ENCODE measurements at places on chromosomes 13 and 19. TPM values are rescaled to one million over a fixed set of nuclear protein-coding genes. Genes with fewer than 3 reads are reported as not detected.

DNA sequence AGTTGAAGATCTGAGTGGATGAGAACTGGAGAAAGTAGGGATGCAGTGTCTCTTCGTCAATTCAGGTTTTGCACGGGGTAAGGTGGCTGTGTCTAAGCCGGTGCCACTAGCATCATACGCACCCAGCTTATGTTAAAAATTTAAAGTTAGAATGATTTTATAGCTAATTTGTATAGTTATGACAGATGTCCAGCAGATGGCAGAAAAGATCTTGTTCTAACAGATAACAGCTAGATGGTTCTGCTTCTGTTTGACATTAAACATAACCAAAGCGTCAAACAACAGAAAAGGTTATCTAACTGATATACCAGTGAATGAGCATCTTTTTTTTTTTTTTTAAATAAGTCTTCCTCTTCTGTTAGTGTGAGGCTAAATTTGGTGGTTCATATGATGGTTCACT, 18.8 kb upstream of the EDDM13 start:
- H3K27me3 ChIP-seq = no peaks in the 10 kb centered on the region
- no peak overlapping the region for H3K27ac ChIP-seq
- H3K4me1 ChIP-seq = no peaks in the 10 kb centered on the region
- no peaks in the 10 kb centered on the region for H3K36me3 ChIP-seq

DNA sequence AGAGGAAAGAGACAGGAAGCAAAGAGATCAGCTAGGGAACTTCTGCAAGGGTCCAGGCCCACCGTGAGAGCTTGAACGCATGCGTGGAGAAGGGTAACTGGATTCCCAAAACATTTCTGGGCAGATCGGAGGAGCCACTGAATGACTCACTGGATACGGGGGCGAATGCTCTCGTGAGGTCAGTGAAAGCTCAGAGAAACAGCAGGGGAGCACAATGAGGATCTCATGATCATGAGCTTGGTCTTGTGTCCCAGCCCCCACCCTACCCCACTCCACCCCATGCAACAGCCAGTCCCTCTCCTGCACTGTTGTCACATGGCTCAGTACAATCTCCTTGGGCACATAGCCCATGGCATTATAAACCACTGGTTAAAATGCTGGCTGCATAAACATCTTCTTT, 40.6 kb downstream of the DCLK1 start:
- no peak overlapping the region for H3K27ac ChIP-seq
- no peaks in the 10 kb centered on the region for H3K4me1 ChIP-seq
- no peak for DNase-seq
- H3K36me3 ChIP-seq = no peaks in the 10 kb centered on the region
- H3K4me3 ChIP-seq = no peak overlapping the region

GRCh38 chr19:29858000-29858596, 46.3 kb downstream of the CCNE1 start:
- H3K27ac ChIP-seq = no peak overlapping the region
- no peaks in the 10 kb centered on the region for H3K36me3 ChIP-seq
- no peak for DNase-seq
- no peaks in the 10 kb centered on the region for H3K27me3 ChIP-seq

GRCh38 chr13:97417698-97418097, 16.3 kb upstream of the RAP2A start:
- H3K27ac ChIP-seq = no peak overlapping the region
- no peaks in the 10 kb centered on the region for H3K36me3 ChIP-seq
- no peaks in the 10 kb centered on the region for H3K27me3 ChIP-seq
- peaks cover 5% of the 10 kb centered on the region for H3K4me1 ChIP-seq

GRCh38 chr19:8615813-8616596, 5.5 kb upstream of the ADAMTS10 start:
- H3K36me3 ChIP-seq = no peaks in the 10 kb centered on the region
- H3K4me1 ChIP-seq = no peaks in the 10 kb centered on the region
- no peak overlapping the region for H3K27ac ChIP-seq
- H3K27me3 ChIP-seq = no peaks in the 10 kb centered on the region
- H3K4me3 ChIP-seq = no peak overlapping the region
- DNase-seq = peak; percentile 79

GRCh38 chr19:5988517-5989387, 10.8 kb upstream of the RANBP3 start:
- peaks cover 3% of the 10 kb centered on the region for H3K36me3 ChIP-seq
- no peak for DNase-seq
- H3K4me1 ChIP-seq = no peaks in the 10 kb centered on the region
- H3K27me3 ChIP-seq = no peaks in the 10 kb centered on the region
- H3K27ac ChIP-seq = no peak overlapping the region

DNA sequence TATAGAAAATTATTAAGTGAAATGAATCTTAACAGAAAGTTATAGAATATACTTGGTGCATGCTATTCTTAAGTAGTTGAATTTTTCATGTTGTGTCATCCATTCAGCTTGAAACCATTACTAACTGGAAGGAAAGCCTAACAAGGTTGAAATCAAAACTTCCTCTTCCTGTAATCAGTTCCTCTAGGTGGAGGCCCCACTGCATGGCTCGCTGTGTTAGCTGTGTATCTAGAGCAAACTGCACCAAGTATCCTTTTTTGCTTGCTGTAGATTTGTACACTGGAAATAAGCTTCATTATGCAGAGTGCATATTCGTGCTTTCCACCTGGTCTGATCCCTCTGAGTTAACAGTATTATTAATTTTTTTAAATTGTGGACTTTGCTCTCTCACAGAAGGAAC, 1146.1 kb downstream of the EFNB2 start:
- H3K4me1 ChIP-seq = no peaks in the 10 kb centered on the region
- no peak overlapping the region for H3K4me3 ChIP-seq
- H3K36me3 ChIP-seq = no peaks in the 10 kb centered on the region
- H3K27me3 ChIP-seq = no peaks in the 10 kb centered on the region
- H3K27ac ChIP-seq = no peak overlapping the region
- DNase-seq = no peak

DNA sequence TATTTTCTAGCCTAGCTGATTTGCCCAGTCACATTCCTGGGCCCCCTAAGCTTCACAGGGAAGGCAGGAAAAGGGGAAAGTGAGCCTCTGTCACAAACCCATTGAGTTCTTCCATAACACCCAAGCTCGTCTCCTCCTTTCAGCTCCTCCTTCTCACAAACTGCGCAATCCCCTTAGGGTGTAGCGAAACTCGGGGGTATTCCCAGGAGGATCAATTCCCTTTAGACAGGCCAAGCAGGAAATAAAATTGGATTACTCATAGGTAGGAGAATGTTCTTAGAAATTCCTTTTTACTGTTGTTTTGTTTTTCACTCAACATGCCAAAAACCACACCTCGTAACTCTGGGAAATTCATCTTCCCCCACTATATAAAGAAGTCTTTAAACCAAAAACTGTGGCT, 139.3 kb downstream of the IRS2 start:
- no peak overlapping the region for H3K27ac ChIP-seq
- H3K36me3 ChIP-seq = no peaks in the 10 kb centered on the region
- H3K4me3 ChIP-seq = no peak overlapping the region
- no peaks in the 10 kb centered on the region for H3K27me3 ChIP-seq
- no peak for DNase-seq
- H3K4me1 ChIP-seq = no peaks in the 10 kb centered on the region

DNA sequence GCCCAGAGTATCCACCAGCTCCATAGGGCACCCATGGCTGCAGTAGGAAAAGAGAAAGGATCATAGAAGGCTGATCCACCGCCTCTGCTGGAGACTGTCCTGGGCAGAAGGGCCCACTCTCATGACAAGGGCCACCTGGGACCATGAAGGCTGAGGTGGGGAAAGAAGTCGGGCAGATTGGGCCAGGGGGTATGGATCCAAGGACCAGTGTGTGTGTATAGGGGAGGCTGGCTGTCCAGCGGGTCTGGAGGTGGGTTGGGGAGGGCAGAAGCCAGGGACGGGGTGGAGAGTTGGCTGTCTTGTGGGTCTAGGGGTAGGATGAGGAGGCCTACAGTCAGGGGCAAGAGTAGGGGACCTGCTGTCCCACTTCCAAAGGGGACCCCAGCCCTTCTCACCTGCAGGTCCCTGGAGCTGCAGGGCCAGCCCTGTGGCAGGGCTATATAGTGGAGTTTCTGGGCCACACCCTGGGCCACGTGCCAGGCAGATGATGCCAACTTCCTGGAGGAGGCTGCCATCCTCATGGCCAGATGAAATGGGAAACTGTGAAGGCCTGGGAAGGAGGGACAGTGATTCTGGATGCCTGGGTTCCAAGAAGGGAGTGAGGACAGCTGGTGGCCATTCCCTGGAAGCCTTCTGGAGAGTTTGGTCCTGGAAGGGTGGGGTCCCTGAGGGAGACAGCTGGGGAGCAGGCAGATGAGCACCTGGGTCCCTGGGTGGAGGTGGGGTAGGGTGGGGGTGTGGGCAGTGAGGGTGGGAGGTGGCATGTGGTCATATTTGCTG, at the start of gene FCGBP:
TSS of gene FCGBP (minus strand) at position 51 of the 780 bp plus-strand sequence.
- H3K4me3 ChIP-seq = no peak within 1 kb of the TSS
- no peaks in the 10 kb centered on the region for H3K4me1 ChIP-seq
- no peak for DNase-seq
- no peak within 1 kb of the TSS for H3K27ac ChIP-seq
- H3K36me3 ChIP-seq = no peaks in the 10 kb centered on the region
- H3K27me3 ChIP-seq = no peaks in the 10 kb centered on the region

DNA sequence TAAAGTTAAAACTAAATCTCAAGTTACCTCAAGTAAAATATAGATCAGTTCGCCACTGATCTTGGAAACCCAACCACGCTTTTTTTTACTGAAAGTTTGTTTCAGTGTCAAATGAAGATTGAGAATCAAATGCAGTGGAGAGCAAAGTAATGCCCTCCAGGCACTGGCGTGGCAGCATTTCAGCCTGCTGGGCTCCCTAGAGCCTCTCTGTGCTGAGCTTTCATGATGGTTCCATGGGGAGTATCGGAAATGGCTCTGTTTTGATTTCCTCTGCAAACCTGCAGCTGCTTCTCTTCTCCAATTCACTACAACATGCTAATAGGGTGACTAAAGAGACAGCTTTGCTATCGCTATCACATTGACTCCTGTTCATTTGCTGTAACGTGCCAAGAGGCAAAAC, 141.6 kb downstream of the FGF14 start:
- H3K27ac ChIP-seq = no peak overlapping the region
- no peaks in the 10 kb centered on the region for H3K36me3 ChIP-seq
- H3K4me3 ChIP-seq = no peak overlapping the region
- H3K4me1 ChIP-seq = no peaks in the 10 kb centered on the region
- no peaks in the 10 kb centered on the region for H3K27me3 ChIP-seq
- no peak for DNase-seq

GRCh38 chr19:55132453-55133129, 15.2 kb upstream of the PPP1R12C start:
- H3K27ac ChIP-seq = no peak overlapping the region
- H3K4me1 ChIP-seq = no peaks in the 10 kb centered on the region
- peaks cover 4% of the 10 kb centered on the region for H3K36me3 ChIP-seq
- no peaks in the 10 kb centered on the region for H3K27me3 ChIP-seq
- no peak overlapping the region for H3K4me3 ChIP-seq

DNA sequence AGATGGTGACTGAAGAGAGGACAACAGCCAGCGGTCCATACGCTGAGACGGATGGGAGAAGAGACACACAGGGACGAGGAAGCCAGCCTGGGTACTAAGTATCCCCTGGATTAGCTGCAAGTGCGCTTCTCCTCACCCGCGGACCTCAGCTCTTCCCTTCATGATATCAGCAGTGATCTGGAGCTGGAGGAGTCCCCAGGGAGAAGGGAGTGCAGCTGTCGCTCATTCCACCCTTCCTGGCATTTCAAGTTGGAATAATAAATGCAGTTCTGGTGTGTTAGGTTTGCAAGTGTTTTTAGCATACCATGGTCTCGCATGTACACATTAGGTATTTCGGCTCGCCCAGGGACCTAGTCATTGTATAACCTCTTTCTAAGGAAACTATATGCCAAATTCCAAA, 88.5 kb upstream of the C1QTNF9B start:
- H3K27me3 ChIP-seq = no peaks in the 10 kb centered on the region
- no peak for DNase-seq
- no peak overlapping the region for H3K27ac ChIP-seq
- no peaks in the 10 kb centered on the region for H3K36me3 ChIP-seq

- no peaks in the 10 kb centered on the region for H3K4me1 ChIP-seq
- H3K27me3 ChIP-seq = no peaks in the 10 kb centered on the region
- no peak overlapping the region for H3K27ac ChIP-seq
- H3K4me3 ChIP-seq = no peak overlapping the region
- DNase-seq = no peak
These were observed 8.1 kb upstream of the CYP2F1 start for GRCh38 chr19:41106177-41106576.

DNA sequence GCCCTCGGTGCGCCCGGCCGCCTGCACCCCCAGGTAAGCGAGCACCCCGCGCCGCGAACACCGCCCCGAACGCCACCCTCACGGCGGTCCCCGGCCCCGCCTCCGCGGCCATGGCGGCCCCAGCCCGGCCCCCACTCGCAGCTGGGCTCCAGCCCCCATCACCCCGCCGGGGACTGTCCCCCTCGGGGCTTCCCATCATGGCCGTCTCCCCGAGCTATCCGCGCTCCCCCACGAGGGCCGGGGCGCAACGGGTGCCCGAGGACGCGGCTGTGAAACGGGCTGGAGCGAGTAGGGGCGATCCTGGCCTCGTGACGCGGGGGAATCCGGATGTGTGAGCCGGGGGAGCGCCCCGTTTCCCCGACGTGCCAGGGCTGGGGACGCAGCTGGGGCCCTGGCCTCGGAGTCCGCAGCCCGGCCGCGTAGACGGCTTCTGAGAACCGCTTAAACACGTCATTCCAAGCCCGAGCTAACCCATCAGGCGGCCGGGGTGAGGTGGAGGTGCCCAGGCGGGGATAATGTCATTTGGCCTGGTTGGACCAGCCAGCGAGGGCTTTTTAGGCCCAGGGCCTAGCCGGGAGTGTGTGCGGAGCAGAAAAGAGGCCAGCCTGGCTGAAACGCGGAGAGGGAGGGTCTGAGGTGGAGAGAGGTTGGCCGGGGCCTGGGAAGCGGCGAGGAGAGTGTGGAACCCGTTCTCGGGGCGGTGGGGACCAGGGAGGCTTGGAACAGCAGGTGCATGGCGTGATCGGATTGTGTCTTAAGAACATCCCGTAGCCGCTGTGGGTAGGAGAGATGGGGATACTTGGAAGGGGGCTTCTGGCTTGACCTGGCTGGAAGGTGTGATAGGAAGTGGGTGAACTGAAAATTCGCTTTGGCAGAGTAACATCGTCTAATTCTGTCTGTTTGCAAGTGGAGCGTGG, 550 bp downstream of the CERS4 start:
- no peaks in the 10 kb centered on the region for H3K36me3 ChIP-seq
- peak overlapping the region; percentile 85 for H3K27ac ChIP-seq
- H3K27me3 ChIP-seq = no peaks in the 10 kb centered on the region

The PNMA8B gene
- 1.0 TPM for total RNA-seq

The RUBCNL gene
- 0.59 TPM for total RNA-seq

The C19orf81 gene
- 4.6 TPM for total RNA-seq

The PGLYRP1 gene
- not detected for total RNA-seq

The TMEM238 gene
- not detected for total RNA-seq

The COL4A1 gene
- 140 TPM for total RNA-seq

The CERS4 gene
- 20.5 TPM for total RNA-seq

The HSD17B14 gene
- total RNA-seq = 3.7 TPM

The LMTK3 gene
- total RNA-seq = 1.3 TPM

The GAPDHS gene
- not detected for total RNA-seq
